Endothelial cell (in vitro differentiated cells): ENCODE measurements at places on chromosomes 5 and 9. TPM values are rescaled to one million over a fixed set of nuclear protein-coding genes. Genes with fewer than 3 reads are reported as not detected.

GRCh38 chr5:150217873-150218692, 28.2 kb downstream of the SLC6A7 start:
- no peaks in the 10 kb centered on the region for H3K36me3 ChIP-seq
- peaks cover 6% of the 10 kb centered on the region for H3K27me3 ChIP-seq
- peaks cover 5% of the 10 kb centered on the region for H3K4me1 ChIP-seq
- H3K27ac ChIP-seq = no peak overlapping the region
- peak; percentile 92 for DNase-seq

The PTGES gene
- 0.15 TPM for total RNA-seq

DNA sequence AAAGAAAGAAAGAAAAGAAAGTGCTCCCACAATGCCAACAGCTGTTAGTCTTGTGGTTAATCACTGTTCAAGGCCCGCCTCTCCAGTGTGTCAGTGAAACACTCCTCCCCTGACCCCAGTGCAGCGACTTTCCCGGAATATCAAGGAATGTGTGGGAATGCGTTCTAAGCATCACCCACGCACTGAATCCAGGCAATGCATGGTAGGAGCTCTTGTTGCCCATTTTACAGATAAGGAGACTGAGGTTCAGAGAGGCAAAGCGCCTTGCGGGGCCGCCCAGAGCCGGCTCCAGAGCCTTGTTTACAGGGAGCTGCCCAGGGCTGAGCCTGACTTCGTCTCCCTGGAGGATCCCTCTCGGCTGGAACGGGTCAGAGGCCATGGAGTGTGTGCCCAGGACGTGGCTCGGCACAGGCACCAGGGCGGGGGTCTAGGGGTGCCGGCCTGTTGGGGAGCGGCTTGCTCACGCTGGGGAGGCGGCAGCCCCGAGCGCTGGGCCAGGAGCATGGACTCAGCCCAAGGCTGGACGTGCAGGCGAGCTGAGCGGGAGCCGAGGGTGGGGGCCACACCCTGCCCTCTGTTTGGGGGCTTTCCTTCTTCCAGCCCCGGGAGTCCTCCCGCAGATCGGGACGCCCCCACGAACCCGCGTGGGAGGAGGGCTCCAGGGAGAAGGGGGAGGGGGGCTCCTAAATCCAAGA, 823 bp downstream of the ST6GALNAC6 start:
- no peak overlapping the region for H3K27ac ChIP-seq
- H3K36me3 ChIP-seq = peaks cover 25% of the 10 kb centered on the region
- H3K4me1 ChIP-seq = peaks cover 24% of the 10 kb centered on the region
- H3K4me3 ChIP-seq = peak overlapping the region; percentile 93
- peaks cover 6% of the 10 kb centered on the region for H3K27me3 ChIP-seq

The ADAMTSL2 gene
- 5.9 TPM for total RNA-seq

- no peaks in the 10 kb centered on the region for H3K36me3 ChIP-seq
- H3K27ac ChIP-seq = peak overlapping the region; percentile 68
- no peak overlapping the region for H3K4me3 ChIP-seq
- H3K27me3 ChIP-seq = peaks cover 2% of the 10 kb centered on the region
- no peak for DNase-seq
- peaks cover 20% of the 10 kb centered on the region for H3K4me1 ChIP-seq
Observed at GRCh38 chr5:157049605-157050004, 9.3 kb downstream of the HAVCR1 start.

GRCh38 chr5:109779036-109779735, 89.5 kb downstream of the MAN2A1 start:
- H3K4me1 ChIP-seq = no peaks in the 10 kb centered on the region
- H3K36me3 ChIP-seq = peaks cover 2% of the 10 kb centered on the region
- H3K27ac ChIP-seq = no peak overlapping the region
- no peak overlapping the region for H3K4me3 ChIP-seq
- no peak for DNase-seq

GRCh38 chr5:175448276-175448675, 4.3 kb upstream of the DRD1 start:
- no peak overlapping the region for H3K27ac ChIP-seq
- H3K4me1 ChIP-seq = peaks cover 4% of the 10 kb centered on the region
- H3K36me3 ChIP-seq = no peaks in the 10 kb centered on the region

The CARTPT gene
- 148 TPM for total RNA-seq

DNA sequence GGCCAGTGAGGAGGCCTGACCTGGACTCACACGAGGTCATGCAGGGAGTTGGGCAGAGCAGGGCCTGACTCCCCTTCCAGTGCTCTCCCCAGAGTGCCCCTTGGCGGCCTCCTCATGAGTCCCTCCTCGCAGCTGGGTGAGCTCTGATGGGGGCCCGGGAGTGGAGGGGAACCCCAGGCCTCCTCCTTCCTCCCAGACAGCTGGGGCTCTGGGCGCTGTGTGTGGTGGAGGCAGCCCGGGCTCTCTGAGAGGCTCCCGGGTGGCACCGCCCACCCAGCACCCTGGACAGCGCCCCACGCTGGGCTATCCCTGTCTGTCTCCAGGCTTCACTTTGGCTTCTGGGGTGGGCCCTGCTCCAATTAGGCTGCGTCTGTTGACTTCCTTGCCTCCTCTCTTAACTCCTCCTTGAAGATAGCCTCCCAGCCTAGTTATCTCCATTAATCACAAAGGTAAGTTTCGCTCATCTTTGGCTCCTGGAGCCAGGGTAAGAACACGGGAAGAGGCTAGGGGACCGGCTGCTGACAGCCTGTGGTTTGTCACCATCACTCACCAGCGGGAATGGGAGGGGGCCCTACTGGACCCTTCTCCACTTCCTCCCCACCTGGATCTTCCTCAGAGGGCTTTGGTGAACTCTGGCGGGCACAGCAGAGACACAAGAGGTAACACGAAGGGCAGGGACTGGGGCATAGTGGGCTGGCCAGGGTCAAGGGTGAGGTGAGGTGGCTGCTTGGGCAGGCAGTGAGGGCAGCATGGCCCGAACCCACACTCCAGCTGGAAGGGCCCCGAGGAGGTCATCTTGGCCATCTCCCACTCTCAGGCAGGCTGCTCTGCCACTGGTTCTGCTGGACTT, 13.1 kb downstream of the PSD2 start:
- H3K4me3 ChIP-seq = no peak overlapping the region
- H3K27ac ChIP-seq = no peak overlapping the region
- H3K27me3 ChIP-seq = peaks cover 9% of the 10 kb centered on the region
- no peaks in the 10 kb centered on the region for H3K4me1 ChIP-seq
- peaks cover 9% of the 10 kb centered on the region for H3K36me3 ChIP-seq

DNA sequence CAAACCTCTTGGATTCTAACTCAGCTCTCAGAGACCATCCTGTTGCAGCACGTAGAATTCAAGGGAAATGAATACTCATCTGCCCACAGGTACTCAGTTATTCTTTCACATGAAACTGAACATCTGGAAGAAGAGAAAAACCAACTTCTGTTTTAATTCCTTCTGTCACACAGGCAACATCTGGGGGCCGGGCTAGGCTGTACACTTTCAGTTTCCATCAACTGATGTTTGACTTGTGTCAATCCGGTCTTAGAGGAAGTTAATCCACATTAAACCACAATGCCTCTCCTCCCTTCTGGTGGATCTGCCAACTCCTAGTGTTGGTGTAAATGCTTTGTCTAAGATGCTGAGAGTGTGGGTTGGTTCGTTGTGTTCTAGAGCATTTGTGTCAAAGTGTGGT, 17.6 kb downstream of the DMRT3 start:
- H3K27ac ChIP-seq = no peak overlapping the region
- no peak overlapping the region for H3K4me3 ChIP-seq
- H3K36me3 ChIP-seq = no peaks in the 10 kb centered on the region

- DNase-seq = no peak
- no peak overlapping the region for H3K27ac ChIP-seq
- no peaks in the 10 kb centered on the region for H3K27me3 ChIP-seq
- H3K4me3 ChIP-seq = no peak overlapping the region
- H3K4me1 ChIP-seq = peaks cover 2% of the 10 kb centered on the region
Observed at GRCh38 chr5:116709082-116709481, 134.5 kb upstream of the SEMA6A start.

The SAXO1 gene
- not detected for total RNA-seq

DNA sequence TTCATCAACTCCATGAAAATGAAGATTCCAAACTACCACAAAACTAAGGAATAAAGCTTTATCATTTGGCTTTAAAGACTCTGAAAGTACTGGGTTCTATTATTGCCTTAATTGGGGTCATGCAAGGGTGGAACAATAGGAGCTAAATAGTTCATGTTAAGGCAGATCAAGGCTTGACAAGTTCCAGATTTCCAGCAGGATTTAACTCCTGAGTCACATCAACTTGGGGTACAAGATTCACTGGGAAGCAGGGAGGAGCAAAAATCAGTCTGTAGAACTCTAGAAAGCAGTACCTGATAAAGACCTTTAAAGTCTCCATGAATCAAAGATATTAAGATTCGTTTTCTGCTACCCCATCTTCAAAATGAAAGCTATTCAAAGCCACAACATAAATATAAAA, 41.9 kb upstream of the GLRX start:
- H3K27me3 ChIP-seq = peaks cover 6% of the 10 kb centered on the region
- H3K4me3 ChIP-seq = no peak overlapping the region
- no peaks in the 10 kb centered on the region for H3K36me3 ChIP-seq

The LCNL1 gene
- total RNA-seq = not detected

DNA sequence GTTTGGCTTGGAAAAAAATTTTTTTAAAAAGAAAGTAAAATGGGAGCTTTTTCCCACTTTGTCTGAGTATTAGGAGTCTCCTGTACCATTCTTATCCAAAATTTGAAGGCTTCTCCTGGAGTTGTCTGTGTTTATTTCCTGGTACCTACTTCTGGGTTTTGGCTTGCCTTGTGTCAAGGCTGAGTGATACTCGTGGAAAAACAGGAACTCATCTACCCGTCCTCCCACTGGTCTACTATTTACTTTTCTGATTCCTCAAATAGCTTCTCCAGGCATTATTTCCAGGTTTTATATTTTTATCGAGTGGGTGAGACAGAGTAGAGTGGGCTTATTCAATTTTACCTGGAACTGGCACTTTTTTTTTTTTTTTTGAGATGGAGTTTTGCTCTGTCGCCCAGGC, 99.4 kb downstream of the RMI1 start:
- peaks cover 1% of the 10 kb centered on the region for H3K27me3 ChIP-seq
- no peak for DNase-seq
- no peak overlapping the region for H3K4me3 ChIP-seq
- no peaks in the 10 kb centered on the region for H3K36me3 ChIP-seq
- H3K4me1 ChIP-seq = peaks cover 6% of the 10 kb centered on the region

GRCh38 chr5:159702826-159703225, 213.5 kb upstream of the ADRA1B start:
- H3K4me1 ChIP-seq = no peaks in the 10 kb centered on the region
- DNase-seq = no peak
- H3K4me3 ChIP-seq = no peak overlapping the region
- H3K27me3 ChIP-seq = no peaks in the 10 kb centered on the region

DNA sequence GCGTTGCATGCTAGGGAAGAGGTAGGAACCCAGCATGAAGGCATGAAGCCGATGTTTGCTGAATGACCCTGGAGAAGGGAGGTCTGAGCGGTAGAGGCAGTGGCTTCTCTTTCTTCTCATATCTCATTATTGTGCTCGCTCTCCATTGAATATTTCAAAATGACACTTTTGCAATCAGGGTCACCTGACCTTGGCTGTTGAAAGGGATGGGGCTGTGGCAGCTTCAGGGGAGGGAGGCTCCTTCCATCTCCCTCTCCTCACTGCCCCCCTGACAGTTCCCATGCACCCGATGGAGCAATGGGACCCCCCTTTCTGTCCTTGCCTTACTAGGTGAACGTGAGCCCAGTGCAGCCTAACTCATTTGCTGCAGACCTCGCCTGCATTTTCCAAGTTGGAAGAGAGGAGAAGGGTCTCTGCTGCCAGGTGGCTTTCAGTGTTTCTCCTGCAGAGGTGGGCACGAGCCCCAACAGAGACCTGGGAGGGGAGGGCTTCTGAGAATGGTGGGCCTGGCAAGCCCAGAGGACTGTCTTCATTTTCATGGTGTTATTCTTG, 17.9 kb downstream of the STC2 start:
- H3K27me3 ChIP-seq = peaks cover 7% of the 10 kb centered on the region
- no peak for DNase-seq
- H3K27ac ChIP-seq = no peak overlapping the region
- H3K4me1 ChIP-seq = no peaks in the 10 kb centered on the region
- H3K36me3 ChIP-seq = no peaks in the 10 kb centered on the region

The BARHL1 gene
- total RNA-seq = 2.4 TPM

The PCDHGA1 gene
- 1.4 TPM for total RNA-seq

GRCh38 chr5:58224661-58225060, 235.2 kb downstream of the PLK2 start:
- DNase-seq = no peak
- H3K4me1 ChIP-seq = peaks cover 9% of the 10 kb centered on the region
- H3K4me3 ChIP-seq = no peak overlapping the region
- no peaks in the 10 kb centered on the region for H3K36me3 ChIP-seq
- H3K27me3 ChIP-seq = no peaks in the 10 kb centered on the region

DNA sequence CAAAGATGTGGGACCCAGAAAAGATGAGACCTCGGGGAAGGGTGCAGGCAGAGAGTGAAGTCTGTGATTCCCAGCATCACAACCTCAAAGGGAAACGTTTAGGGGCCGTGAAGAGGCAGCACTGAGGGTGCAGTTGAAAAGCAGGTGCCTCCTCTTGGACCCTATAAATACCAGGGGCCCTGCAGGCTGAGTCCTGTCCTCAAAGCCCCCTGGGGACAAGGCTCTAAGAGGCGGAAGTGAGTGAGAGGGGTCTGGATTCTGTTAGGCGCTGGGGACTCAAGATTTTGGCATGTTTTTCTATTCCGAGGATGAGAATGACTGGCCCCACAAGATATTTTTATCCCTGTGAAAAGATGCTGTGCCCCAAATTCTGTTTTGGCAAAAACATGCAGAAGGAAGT, 107.8 kb downstream of the THBS4 start:
- no peak overlapping the region for H3K4me3 ChIP-seq
- H3K36me3 ChIP-seq = peaks cover 36% of the 10 kb centered on the region
- H3K27me3 ChIP-seq = peaks cover 2% of the 10 kb centered on the region
- H3K27ac ChIP-seq = peak overlapping the region; percentile 97
- no peak for DNase-seq

DNA sequence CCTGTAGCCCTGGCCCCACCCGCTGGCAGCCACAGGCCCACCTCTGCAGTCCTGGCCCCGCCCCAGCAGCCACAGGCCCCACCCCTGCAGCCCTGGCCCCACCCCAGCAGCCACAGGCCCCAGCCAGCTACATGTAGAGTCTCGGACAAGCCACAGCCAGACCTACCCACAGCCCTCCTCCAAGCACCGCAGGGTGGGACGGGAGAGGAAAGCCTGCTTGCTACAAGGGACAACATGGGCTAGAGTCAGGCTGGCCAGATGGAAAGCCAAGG, 49.5 kb upstream of the SARDH start:
- DNase-seq = no peak
- H3K4me3 ChIP-seq = no peak overlapping the region
- peaks cover 7% of the 10 kb centered on the region for H3K4me1 ChIP-seq

The C1QTNF2 gene
- not detected for total RNA-seq

- no peak overlapping the region for H3K4me3 ChIP-seq
- no peaks in the 10 kb centered on the region for H3K36me3 ChIP-seq
- H3K27ac ChIP-seq = no peak overlapping the region
Observed at GRCh38 chr5:17413691-17414090, 84.3 kb upstream of the TAF11L2 start.

The ZDHHC21 gene
- 16.5 TPM for total RNA-seq

The PCDHGA10 gene
- 43.0 TPM for total RNA-seq

The CARD9 gene
- total RNA-seq = 0.41 TPM

- peak overlapping the region; percentile 77 for H3K27ac ChIP-seq
- H3K4me3 ChIP-seq = peak overlapping the region; percentile 96
- H3K27me3 ChIP-seq = peaks cover 3% of the 10 kb centered on the region
- peaks cover 13% of the 10 kb centered on the region for H3K36me3 ChIP-seq
- peaks cover 51% of the 10 kb centered on the region for H3K4me1 ChIP-seq
Observed at GRCh38 chr5:112708103-112708622, 29.5 kb upstream of the APC start.

The PCBD2 gene
- total RNA-seq = 7.7 TPM

The FLT4 gene
- 541 TPM for total RNA-seq

The CD180 gene
- not detected for total RNA-seq
